ENCODE measurements at places on chromosomes 3 and 15.

DNA sequence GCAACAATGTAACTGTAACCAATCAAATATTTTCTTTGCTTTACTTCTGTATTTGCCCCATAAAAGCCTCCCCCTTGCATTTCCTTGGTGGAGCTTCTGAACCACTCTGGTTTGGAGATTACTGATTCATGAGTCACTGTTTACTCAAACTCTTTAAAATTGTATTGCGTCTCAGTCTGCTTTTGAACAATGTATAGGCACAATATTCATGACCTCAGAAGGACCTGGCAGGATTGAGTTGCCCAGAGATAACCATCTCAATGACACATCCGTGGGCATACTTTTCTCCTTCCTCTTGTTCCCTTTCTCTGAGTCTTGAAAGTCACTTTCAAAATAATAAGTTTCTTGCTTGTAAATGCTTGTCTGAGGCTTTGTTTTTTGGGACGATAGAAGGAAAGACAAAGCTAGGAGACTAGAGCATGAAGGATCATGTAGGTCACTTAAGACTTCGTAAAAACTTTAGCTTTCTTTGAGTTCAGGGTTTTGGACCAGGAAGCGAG, 57.1 kb upstream of the POU1F1 start:
- DNase-seq, result no peak

- no peak for DNase-seq
Measured at GRCh38 chr15:69600556-69601085, 148.0 kb downstream of the RPLP1 start.

GRCh38 chr15:60569596-60569995, 90.7 kb upstream of the ICE2 start:
- DNase-seq, result no peak

GRCh38 chr15:51758645-51759044, 7.2 kb downstream of the TMOD2 start:
- no peak for DNase-seq

GRCh38 chr3:98966862-98967546, 65.5 kb upstream of the DCBLD2 start:
- DNase-seq, result no peak

DNA sequence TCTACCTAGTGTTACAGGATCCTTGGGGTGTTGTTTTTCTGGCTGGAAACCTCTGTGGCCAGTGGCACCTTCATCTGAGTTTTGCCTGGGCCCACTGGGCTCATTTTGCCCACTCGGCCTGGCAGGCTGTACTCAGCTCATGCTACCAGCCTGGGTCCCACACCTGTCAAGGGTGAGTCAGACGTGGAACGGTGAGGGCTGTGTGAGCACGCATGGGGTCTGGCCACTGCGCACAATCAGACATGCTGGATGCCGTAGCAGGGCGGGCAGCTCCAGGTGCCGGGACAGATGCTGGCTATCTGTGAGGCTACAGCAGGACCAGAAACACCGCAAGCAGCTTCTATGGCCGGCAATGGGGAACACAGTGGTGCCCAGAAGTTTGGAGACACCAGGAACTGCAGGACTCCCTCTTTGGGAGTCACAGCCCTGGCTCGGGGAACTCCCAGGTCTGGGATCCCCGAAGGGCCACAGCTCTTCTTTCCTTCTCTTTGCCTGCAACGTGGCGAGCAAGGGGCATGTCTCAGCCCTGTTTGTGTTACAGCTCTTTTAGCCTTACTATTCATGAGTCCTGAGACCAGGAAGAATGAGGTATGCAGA, 35.9 kb upstream of the DNAJC13 start:
- DNase-seq, result no peak

DNA sequence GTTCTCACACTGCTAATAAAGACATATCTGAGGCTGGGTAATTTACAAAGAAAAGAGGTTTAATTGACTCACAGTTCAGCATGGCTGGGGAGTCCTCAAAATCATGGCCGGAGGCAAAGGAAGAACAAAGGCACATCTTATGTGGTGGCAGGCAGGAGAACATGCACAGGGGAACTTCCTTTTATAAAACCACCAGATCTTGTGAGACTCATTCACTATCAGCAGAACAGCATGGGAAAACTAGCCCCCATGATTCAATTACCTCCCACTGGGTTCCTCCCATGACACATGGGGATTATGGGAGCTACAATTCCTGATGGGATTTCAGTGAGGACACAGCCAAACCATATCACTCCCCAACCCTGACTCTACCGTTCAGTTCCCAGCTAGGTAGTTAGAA, 59.7 kb upstream of the MINAR1 start:
- DNase-seq, result no peak

DNA sequence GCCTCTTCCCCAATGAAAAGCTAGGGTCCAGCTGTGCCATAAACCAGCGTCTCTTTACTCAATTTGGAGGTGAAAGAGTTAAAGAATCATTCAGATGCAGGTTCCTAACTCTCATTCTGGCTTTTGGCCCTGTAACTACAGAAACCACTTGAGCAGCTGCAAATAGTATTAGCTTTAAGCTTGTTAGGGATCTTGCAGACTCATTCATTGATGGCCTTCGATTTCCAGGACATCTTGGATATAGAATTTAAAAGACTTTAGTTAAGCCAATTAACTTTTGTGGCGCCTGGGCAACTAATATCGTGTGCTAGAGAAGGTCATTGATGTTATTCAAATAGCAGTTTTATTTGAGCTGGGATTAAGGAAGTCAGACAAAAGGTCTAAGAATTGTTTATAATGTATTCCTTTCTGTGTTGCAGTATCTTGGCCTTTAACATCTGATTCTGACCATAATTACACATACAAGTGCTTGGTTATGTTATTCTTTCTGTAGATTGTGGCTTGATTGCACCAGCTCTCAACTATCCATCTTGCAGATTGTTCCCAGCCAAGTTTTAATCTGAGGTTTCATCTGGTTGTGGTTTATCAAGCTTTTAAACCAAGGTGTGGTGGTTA, 185.3 kb downstream of the CACNA2D3 start:
- no peak for DNase-seq

DNA sequence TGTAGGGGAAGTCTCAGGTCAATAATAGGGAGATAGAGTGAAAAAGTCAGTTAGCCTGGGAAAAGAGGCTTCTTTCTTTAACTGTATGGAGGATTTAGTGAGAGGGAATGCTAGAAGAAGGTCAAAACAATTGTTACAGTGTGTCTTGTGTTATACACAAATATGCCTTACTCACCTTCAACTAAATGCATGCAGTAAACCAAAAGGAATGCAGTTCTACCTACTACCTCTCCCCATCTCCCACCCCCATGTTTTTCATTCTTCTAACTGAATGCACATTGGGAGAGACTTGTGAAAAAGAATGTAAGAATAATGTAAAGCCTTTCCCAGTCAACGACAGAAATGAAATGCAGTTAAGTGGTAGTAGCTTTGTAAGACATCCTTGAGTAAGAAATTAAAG, 33.8 kb downstream of the CCDC66 start:
- no peak for DNase-seq

DNA sequence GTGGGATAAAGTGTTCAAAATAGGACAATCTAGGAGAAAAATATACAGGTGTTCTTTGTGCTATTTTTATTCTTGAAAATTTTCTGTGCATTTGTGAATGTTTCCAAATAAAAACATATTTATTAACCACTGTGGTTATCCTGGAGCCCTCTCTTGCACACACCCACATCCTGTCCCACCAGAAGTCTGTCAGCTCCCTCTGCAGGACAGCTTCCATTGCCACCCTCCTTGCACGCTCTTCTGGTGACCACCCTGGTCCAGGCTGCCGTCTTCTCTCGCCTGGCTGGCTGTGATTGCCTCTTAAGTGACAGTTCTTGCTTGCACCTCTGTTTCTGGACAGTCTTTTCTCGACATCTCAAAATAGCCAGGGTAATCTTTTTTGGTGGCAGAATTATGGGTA, 394.0 kb downstream of the LRTM1 start:
- no peak for DNase-seq

- no peak for DNase-seq
Measured at GRCh38 chr15:66095871-66096687, 157.5 kb downstream of the MEGF11 start.

- no peak for DNase-seq
Measured at GRCh38 chr3:47000198-47000815, 20.8 kb downstream of the NBEAL2 start.

DNA sequence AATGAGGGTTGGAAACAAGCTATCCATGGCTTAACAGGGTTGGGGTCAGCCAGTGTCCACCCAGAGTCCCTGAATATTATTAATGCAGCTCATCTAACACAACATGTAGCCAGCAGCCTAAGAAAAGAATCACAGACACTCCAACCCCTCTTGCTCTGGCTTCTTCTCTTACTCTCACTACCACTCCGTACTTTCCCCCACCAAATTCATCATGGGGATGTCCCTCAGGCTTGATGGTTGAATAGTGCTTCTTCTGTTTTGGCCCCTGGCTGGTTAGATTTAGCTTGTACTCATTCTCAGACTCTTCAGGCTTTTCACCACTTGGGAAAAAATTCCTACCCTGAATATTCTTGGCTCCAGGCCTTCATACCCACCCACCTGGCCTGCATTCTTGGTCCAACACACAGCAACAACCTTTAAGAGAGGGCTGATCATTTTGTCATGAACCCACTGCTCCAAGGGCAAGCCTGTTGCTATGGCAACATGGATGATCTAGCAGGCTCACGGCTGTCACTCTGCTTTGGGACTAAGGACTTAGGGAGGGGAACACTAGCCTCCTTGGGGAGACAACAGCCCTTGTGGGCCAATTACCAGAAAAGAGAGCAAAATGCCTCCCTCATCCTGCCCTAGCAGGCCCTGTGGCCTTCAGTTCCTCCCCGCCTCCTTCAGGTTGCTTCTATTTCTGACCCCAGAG, 9.4 kb upstream of the MED12L start:
- no peak for DNase-seq

GRCh38 chr3:152539191-152539764, 270.5 kb downstream of the MBNL1 start:
- DNase-seq, result no peak

GRCh38 chr3:5431811-5432378, 244.4 kb downstream of the EDEM1 start:
- no peak for DNase-seq

- DNase-seq, result no peak
Measured at GRCh38 chr15:101411085-101411484, 78.4 kb downstream of the PCSK6 start.

DNA sequence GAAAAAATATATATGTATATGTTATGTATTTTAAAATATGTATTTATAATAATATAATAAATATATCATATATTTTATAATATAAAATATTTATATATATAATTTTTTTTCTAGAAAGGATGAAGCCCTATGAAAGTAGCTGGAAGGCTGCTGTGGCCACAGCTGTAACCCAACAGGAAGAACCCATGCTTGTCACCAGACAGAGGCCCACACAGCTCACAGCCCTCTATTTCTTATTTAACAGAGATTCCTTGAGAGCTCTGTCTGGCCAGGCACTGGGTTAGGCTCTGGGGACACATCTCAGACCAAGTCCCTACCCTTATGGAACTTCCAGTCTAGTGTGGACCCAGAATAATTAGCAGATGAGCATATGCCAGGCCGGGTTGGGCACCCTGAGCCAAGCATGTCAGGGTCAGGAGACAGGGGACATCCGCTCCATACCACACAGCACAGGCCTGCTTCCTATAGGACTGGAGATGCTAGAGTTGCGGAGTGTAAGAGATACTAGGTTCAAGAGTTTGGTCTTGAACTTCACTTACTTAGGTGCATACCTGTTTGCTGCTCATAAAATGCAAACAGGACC, 20.5 kb downstream of the MGLL start:
- DNase-seq, result no peak

- DNase-seq, result no peak
Measured at GRCh38 chr3:27319304-27319703, 49.9 kb downstream of the NEK10 start.

DNA sequence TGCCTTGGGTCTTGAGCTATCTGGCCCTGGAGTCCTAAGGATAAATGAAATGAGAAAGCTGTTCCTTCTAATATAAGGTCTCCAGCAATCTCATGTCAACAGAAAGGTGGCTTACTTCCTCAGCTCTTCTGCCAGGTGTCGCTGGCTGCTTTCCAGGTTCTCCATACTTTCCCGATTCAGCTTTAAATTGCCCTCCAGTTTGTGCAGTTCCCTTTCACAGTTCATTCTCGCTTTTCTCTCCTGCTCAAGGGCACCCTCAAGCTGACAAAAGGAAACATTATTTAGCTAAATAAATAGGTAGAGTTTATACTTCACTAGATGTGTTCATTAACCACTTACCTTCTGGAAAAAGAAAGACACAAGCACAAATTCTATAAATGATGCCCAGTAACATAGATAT, 73.0 kb downstream of the MYH15 start:
- DNase-seq, result no peak

DNA sequence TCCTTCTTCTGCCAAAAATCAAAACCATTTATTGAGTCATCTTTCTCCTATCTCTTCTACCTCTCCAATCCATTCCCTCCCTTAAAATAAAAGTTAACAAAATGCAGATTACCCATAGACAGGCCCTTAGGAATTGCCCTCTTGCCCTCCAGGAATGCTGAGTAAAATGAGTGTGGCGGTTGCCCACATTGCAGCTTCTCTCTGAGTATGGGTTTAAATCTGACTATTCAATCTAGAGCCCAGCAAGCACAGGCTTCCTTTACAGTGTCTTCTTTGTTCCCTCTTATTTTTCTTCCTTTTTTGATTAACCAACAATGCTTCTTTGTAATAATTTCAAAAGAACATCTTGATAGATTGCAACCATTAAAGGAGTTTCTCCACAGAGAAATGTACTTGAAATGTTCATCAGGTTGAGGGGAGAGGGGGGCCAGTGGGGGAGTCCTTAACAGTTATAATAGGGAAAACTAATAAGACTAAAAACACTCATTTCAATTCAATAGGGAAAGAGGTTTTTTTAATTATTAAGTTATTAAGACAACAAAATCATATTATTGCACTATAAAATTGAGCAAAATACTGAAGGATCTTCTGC, 135.3 kb upstream of the LMCD1 start:
- DNase-seq, result no peak

DNA sequence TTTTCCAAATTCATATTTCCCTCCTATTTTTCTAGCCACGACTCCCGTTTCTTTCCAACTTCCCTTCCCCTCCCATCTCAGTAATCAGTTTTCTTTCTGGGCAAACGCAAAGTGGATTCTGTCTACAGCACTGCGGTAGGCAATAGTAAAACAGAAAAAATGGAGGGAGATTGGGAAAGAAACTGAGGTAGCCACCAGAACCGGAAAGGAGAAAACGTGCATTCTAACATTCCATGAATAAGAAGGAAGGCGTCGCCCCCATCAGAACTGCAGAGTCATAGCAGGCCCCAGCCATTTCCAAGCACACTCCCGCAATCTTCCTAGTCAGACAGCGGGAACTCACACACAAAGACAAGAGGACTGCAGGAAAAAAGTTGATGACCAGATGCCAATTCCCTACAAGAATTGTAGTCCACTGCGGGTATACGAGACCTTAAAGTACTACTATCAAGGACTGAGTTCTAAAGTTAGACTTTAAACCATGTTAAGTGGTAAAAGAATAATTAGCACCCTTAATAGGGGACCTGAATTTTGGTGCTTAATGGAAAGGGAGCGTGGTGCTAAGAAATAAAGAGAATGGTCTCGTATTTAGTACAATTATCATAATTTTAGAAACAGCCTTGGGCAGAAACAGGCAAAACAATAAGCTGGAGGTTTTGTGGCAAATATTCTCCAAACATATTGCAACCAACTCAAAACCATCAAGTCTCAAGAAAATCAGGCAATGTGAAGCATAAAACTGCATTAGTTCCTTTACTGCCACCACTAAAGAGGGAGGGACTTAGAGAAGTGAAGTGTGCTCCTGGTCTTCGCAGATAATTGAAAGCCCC, 1.4 kb downstream of the PFN2 start:
- no peak for DNase-seq

All from stimulated activated CD4-positive, alpha-beta T cell treated with anti-CD3 and anti-CD28 coated beads, Interleukin-1b, Interleukin-23, amount 100 ng/mL, for 24 hours (primary cell).